Frontal cortex (tissue), 4 donors: ENCODE measurements at places on chromosomes 11 and 22.

- DNase-seq: no peak
Observed at GRCh38 chr11:109512680-109513079, 90.7 kb downstream of the C11orf87 start.

DNA sequence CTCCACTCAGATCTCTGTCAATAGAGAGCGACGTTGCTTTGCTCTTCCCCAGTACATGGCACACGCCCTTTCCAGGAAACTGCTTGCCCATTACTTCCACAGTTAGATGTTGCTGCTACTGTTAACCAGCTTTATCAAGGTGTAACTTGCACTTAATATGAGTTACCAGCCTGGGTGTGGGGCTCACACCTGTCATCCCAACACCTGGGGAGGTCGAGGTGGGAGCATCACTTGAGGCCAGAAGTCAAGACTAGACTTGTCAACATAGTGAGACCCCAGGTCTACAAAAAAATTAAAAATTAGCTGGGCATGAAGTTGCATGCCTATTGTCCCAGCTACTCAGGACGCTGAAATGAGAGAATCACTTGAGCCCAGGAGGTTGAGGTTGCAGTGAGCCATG is 177.1 kb upstream of the B3GAT1 start:
- no peak for DNase-seq

DNA sequence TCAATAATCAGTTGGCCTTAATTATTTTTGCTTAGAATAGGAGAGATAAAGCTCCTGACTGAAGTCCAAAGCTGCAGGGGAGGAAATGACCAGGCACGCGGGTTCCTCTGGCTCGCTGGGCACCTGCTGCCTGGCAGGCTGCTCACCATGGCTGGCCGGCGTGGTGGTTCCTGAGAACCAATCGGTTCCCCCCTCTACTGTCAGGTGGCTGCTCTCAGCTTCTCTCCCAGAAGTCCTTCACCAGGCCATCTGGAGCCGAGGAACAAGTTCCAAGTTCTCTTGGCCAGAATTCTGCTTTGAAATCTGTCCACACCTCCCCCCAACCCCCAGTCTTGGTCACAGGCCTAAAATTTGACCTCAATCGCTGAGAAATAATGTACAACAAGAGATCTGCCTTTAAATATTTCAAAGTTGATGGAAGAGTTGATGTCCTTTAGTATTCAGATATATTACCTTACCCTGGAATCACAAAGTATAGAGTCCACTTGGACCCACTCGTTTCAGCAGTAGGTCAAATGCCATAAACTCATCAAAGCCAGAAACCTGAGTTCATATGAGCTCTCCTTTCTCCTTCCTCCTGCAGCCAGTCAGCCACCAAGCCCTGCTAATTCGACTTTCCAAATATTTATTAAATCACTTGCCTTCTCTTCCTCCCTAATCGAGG is 25.2 kb downstream of the EXPH5 start:
- no peak for DNase-seq

- no peak for DNase-seq
Observed at GRCh38 chr22:37675930-37676735, 697 bp downstream of the LGALS1 start.

DNA sequence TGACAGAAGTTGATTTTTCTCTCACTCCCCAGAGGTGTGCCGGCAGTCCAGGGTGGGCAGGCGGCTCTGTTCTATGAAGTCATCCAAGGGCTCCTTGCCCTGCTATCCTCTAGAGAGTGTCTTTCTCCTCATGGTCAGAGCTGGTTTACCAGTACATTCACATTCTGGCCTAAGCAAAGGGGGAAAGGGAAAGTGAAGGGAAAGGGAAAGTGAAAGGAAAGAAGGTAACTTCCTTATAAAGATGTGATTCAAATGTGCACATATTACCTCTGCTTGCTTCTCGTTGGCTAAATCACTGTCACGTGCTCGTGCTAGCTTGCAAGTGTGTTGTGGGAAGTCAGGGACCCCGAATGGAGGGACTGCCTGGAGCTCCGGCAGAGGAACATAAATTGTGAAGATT is 2.9 kb upstream of the HTATIP2 start:
- DNase-seq: no peak

- no peak for DNase-seq
Observed at GRCh38 chr11:58061813-58062212, 31.1 kb downstream of the OR6Q1 start.

GRCh38 chr11:45384016-45384415 is 97.9 kb upstream of the SYT13 start:
- no peak for DNase-seq

GRCh38 chr22:48961705-48962104 is 866.0 kb downstream of the BRD1 start:
- no peak for DNase-seq

GRCh38 chr22:38477585-38477984 is 9.7 kb downstream of the KDELR3 start:
- DNase-seq: no peak

GRCh38 chr22:44398856-44399837 is 86.4 kb upstream of the SHISAL1 start:
- no peak for DNase-seq

- no peak for DNase-seq
Observed at GRCh38 chr11:134474070-134474860, 62.2 kb upstream of the B3GAT1 start.

DNA sequence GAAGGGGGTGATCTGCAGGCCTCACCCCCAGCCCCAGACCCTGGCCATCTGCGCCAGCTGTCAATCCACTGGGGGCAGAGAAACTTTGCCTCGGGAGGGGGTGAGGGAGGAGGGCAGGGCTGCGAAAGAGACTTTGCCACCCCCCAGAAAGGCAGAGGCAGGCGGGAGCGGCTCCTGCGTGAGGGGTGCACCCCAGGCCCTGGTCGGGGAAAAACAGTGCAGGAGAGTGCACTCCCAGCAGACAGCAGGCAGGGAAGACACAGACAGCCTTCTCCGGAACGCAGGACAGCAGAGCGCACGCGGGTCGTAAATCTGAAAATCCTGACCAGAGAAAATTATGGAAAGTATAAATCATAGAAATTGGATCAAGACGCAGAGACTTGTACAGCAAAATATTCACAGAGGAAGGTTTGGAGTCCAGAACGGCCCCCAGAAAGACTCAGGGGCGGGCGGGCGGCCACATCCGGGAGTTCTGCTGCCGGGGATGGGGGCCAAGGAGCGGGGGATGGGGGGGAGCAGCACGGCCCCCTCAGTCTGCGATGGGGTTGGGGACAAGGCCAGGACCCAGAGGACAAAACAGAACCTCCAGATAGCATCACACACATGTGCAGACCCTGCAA is 8.0 kb upstream of the MRPL23 start:
- no peak for DNase-seq
